ENCODE measurements at places on chromosomes 11 and 22.

DNA sequence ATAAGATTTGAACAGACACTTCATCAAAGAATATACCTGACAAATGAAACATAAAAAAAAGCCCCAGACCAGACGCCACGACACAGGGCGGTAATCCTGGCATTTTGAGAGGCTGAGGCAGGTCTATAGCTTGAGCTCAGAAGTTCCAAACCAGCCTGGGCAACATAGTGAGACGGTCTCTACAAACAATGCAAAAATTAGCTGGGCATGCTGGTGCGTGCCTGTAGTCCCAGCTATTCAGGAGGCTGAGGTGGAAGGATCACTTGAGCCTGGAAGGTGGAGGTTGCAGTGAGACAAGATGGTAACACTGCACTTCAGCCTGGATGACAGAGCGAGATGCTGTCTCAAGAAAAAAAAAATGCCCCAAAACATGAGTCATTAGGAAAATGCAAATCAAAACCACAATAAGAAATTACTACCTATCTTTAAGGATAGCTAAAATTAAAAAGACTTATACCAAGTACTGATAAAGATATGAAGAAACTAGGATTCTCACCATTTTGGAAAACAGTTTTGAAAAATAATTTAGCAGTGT is 91.7 kb upstream of the GRAMD1B start:
- DNase-seq, result no peak

DNA sequence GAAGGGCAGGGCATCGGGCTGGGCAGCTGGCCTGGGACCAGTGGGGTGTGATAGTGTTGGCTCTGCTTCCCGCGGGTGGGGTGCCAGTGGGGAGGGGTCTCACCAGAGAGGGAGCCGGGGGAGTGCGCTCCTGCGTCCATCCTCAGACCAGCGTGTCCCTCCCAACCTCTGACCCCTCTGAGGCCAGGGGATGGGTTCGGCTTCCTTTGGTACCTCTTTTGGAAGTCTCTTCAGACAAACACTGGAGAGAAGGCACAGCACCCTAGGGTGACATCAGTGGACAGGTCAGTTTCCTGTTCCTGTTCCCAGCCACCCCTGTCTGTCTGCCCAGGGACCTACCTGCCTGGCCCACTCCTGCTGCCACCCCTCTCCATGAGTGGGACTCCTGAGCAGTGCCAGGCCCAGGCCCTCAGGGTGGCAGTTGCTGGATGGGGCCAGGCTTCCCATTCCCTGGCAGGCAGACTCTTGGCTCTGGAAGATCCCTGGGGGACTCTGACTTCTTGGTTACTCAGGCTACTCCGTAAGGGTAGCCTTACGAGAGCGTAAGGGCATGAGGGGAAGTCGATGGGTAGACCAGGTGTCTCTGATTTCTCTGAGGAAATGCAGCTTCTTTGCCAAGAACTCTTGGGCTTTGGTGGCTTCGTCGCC is 2.6 kb downstream of the TAGLN start:
- no peak for DNase-seq

GRCh38 chr22:49770547-49771265 is 57.0 kb downstream of the BRD1 start:
- DNase-seq, result no peak

GRCh38 chr22:49825944-49826602 is 1.6 kb downstream of the BRD1 start:
- DNase-seq, result peak; percentile 40

DNA sequence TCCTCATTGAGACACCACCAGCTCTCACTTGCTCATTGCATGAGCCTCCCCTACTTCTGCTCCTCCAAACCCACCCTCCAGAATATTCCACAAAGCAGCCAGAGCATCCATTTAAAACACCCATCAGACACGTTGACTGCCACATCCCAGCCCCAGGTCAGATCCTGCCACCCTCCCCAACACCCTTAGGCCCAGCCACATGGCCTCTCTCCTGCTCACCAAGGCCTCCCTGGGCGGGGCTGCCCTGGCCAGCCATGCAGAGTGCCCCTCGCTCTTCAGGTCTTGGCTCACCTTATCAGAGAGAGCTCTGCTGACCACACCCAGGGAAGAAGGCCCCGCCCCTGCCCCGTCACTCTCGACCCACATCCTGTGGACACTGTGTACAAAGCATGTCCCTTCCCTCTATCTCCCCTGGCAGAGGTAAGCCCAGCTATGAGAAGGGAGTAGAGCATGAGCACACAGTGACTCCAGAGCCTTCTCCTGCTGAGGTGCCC is 106.8 kb downstream of the MICAL3 start:
- DNase-seq, result no peak

DNA sequence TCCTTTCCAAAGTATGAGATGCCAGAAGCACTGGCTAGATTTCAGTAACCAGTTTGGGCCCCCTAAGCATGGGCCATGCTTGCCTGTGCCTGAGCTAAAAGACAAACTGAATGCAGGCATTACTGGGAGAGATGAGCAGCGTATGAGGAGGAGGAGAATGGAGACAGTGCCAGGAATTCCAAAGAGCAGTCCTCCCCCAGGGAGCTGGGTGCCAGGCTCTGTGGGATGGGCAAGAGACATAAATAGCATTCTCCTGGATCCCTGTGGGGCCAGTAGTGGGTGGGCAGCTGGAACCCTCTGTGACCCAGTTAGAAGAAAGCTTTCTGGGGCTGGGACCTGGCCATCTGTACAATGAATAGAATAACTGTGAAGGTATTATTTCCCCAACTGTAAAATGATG is 235.6 kb downstream of the KCNA4 start:
- DNase-seq, result no peak

DNA sequence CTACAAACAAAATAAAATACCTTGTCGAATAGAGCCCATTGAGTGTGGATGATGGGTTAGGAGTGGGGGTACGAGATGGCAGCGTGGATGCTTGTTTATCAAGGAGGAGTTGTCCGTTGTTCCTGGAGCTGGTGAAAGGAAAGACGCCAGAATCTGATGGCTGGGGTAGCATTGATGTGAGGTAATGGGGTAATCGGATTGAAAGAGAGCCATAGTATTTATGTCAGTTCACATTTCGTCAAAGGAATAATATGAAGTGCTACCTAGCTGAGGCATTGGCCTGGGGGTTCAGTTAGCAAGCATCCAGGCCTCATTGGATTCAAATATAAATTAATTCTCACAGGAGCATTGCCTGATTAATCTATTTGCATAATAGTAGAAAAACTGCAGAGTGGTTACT is 16.9 kb upstream of the DBX1 start:
- DNase-seq, result no peak
